ENCODE measurements at places on chromosomes 2 and 18.

- no peak for DNase-seq
These were observed 64.4 kb upstream of the PGAP1 start for GRCh38 chr2:196990788-196991461.

DNA sequence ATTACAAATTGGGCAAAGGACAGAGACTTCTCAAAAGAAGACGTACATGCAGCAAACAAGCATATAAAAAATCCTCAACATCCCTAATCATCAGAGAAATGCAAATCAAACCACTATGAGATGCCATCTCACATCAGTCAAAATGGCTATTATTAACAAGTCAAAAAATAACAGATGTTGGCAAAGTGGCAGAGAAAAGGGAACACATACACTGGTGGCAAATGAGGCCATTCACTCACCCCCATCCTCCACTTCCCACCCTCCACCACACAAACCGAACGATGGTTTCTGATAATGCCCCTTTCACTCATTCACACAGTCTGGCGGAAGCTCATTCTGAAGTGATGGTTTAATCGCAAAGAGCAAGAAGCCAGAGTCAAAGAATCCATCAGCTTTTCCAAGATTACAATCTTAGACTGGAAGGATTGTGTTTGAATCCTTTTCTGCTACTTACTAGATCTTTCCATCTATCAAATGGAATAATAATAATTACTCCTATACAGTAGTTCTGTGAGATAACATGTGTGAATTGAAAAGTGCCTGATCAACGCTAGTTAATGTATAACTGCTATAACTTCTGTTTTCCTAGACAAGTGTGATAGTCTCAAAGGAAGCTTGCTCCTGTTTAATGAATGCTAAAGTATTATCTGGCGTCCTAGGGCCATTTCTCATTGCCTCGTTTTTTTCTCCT, 16.9 kb upstream of the CD28 start:
- DNase-seq = no peak

DNA sequence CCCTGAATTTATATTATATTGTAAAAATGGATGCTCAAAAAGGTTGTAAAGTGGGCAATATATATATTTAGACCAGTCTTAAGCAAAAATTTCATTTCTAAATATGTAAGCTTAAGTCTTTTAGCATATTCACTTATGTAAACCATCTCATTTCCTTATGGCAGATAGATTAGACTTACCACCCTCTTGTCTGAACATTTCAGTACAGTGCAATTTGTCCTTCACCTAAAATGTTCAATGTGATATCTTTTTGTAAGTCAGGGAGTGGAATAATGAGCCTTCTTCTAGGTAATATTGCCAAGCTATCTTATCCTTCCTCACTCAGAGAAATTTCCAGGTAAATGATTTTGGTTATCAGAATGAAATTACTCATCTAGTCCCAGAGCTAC, 92.3 kb downstream of the KLF7 start:
- DNase-seq = no peak

GRCh38 chr2:72883356-72883962, 3.7 kb upstream of the SPR start:
- peak; percentile 49 for DNase-seq

- no peak for DNase-seq
These were observed 263.6 kb downstream of the ZNF516 start for GRCh38 chr18:76231402-76231801.

DNA sequence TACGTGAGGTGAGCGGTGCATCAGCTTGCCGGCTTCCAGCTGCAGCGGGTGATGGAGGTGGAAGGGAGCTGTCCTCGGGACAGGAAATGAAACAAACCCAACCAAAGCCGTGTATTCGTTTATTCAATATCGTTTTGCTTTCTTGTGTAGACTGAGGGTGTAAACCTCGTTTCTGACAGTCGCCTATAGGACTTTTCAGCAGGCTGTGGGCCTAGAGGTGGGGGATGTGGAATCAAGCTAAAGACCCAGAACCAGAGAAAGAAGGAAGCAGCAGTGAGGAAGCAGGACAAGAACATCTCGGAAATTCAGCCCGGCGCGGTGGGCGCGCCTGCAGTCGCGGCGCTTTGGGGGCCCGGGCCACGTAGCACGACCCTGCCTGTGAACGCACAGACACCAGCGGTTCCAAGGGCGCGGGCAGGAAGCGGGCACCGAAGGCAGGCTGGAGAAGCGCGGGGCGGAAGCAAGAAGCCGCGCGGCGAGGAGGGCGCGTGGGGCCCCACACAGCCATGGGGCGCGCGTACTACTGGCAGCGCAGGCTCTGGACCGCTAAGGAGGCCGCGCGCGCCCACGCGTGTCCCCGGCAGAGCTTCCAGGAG, 755 bp upstream of the ATP9B start:
- peak; percentile 1 for DNase-seq

DNA sequence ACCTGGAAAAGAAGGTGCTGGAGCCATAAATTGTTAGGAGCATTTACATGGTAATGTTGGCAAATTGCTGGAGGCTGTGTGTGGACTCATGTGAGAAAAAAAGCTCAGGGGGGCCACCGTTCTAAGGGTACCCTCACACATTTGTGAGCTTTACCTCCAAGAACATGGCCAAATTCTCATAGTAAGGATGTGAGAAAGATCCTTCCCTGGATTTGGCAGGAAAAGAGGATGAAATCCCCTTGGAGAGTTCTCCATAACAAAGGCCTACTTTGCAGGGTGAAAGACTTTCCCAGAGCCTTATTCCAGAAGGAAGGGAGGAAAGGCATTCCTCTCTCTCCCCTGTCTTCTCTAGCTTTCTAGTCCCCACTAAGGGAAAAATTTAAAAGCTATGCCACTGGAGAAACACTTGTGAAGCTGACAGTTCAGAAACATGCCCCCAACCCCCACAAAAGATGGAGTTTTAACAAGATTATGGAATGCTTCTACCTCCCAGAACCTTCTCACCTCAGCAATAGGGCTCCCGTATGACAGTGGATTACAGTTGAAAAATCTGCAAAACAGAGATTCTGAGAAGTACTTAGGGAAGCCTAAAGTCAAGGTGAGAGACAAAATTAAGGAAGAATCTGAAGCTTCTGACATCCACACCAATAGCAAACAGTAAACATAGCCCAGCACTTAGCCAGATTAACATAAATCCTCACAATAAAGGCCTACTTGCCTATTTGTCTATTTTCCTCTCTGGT, 20.2 kb upstream of the ERMN start:
- DNase-seq = no peak

GRCh38 chr2:149112713-149113112, 74.2 kb downstream of the LYPD6B start:
- DNase-seq = no peak

GRCh38 chr2:11556101-11556806, 22.4 kb downstream of the GREB1 start:
- no peak for DNase-seq

GRCh38 chr2:8306530-8307351, 375.1 kb upstream of the ID2 start:
- peak; percentile 67 for DNase-seq

DNA sequence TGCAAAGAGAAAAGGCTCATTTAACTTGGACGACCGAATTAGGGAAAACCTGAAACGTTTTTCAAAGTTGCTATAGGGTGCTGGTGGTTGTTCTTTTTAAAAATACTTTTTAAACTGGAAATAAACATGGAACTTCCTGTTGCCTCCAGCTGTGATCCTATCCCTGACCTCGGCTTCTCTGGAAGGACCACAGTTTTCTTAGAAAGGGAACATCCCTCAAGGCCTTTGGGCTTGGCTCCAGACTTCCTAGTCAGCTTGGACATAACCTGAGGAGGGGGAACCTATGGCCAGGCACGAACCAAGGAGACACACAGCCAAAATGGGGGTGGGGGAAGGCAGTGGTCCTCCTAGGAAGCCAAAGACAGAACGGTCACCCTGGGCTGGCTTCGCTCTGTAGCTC, 57.7 kb downstream of the CENPO start:
- DNase-seq = no peak

- peak; percentile 86 for DNase-seq
These were observed 95.1 kb downstream of the ZFP36L2 start for GRCh38 chr2:43131051-43131889.

GRCh38 chr2:44515416-44515815, 153.7 kb downstream of the CAMKMT start:
- no peak for DNase-seq

DNA sequence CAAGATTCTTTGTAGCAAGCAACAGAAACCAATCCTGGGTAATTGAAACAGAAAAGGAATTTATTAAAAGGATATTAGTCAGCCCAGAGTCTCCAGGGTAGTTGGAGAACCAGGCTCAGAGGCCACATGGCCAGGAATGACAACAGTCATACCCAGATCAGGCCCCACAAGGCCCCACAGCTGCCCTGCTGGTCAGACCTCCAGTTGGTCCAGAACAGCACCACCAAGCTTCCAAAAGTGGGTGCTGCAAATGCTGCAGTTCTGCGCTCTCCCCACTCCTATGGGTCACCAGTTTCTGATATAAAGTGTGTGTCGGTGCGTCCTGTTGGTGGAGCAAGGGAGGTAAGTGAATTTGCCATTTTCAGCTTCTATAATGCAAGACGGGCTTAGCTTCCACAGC, 29.9 kb downstream of the KLHL29 start:
- no peak for DNase-seq

DNA sequence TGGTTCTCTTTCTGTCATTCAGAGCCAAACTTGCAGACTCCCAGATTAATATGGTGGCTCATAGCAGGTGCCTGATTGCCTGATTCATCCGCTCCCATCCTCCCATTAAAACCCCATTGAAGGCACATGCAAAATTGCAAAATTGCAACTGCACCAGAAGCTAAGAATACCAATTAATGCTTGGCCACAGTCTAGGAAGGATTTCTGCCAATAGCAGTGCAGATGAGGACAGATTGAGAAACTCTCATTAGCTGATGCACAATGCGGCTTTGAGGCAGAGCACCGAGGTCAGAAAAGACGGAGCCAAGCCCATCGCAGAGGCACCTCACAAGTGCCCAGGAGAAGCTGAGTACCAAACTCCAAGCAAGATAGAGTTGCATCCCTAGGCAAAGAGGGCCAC, 172.8 kb downstream of the ARL4C start:
- no peak for DNase-seq

DNA sequence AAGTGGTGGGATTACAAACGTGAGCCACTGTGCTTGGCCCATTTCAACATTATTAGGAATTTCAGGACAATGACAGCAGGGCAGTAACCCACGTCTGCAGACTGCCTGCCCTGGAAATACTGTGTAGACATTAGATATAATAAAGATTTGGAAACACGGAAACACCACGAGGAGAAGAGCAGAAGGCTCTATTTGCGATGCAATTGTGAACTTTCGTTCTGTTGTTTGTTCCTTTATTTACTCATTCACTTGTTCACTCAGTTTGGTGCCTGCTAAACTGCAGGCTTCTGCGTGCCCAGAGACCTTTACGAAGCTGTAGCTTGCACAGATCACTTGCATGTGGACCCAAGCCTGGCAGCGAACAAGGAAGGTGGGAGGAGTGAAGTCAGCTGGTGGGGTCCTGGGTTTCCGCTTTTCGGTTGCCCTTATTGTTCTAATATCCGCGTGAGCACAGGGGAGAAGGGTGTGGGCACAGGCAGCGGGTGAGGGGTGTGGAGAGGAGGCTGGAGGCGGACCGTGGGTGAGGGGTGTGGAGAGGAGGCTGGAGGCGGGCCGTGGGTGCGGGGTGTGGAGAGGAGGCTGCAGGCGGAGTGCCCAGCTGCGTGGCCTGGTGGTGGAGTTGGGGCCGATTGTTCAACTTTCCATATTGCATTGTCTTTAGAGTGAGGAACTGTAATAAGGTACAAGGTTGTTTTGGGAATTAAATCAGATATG, 3.4 kb downstream of the COLEC11 start:
- DNase-seq = no peak

- DNase-seq = no peak
These were observed 408.6 kb downstream of the MTX2 start for GRCh38 chr2:176677746-176678265.

- DNase-seq = no peak
These were observed 59.0 kb downstream of the TNFRSF11A start for GRCh38 chr18:62384068-62384467.

DNA sequence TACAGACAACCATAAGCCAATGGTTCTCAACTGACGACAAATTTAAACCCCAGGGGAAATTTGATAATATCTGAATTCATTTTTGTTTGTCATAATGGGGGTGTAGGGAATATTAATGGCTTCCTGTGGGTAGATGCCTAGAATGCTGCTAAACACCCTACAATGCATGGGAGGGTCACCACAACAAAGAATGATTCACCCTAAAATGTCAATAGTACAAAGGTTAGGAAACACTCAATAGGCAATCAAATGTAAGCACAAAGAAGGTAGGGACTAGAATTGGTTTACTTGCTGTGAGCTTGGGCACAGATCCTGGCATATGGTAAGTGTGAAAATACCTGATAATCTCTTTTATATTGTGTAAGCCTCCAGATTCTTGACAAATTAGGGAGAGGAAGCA, 20.1 kb upstream of the FANCL start:
- DNase-seq = no peak

DNA sequence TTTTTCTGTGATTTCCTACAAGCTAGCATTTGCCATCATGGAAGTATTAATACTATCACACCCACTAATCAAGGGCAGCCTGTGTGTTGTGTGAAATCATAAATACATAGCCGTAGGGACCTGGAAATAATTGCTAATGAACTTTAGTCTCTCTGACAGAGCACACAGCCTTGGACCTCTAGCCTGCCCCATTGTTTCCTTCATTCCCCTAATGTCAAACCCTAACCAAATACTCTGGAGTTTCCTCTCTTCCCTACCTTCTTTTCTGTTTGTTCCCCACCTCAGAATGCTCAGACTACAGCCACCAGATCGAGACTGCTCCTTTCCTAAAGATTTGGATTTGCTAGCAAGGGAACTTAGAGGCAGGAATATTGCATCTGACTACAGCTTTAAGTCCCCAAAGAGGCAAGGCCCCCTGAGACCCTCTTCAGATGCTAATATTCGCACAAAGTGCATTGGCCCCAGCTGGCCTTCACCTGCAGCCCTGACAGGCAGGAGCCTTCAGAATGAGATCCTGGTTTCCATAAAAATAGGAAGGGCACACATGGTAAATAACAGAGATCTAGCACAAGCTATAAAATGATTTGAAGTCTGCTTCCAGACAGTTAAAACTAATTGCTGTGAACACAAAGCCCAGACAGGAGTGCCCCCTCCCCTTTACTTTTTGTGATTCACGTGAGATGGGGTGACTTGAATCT, 279.2 kb upstream of the DCC start:
- no peak for DNase-seq

DNA sequence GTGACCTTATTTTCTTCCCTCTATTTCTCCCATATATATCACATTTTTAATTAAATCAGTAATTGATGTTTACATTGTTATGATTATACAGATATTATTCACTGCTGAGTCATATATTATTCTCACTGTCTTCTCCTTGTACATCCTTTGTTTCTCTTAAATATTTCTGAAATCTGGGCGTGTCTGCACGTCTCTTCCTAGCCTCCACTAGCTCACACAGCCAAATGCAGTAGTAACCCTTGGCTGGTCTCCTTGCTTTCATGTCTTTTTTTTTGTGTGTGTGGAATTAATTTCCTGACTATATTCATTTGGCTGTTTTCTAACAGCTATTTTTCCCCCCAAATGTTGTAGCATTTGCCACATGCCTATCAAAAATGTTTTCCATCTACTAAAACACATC, 15.8 kb downstream of the CCNYL1 start:
- DNase-seq = no peak

GRCh38 chr2:233553366-233553765, 13.2 kb downstream of the USP40 start:
- no peak for DNase-seq

Data from astrocyte of the spinal cord (primary cell).